Activated naive CD8-positive, alpha-beta T cell treated with anti-CD3 and anti-CD28 coated beads, Interleukin-2, amount 50 U/mL, for 24 hours (primary cell): ENCODE measurements at places on chromosomes 5 and 9.

DNA sequence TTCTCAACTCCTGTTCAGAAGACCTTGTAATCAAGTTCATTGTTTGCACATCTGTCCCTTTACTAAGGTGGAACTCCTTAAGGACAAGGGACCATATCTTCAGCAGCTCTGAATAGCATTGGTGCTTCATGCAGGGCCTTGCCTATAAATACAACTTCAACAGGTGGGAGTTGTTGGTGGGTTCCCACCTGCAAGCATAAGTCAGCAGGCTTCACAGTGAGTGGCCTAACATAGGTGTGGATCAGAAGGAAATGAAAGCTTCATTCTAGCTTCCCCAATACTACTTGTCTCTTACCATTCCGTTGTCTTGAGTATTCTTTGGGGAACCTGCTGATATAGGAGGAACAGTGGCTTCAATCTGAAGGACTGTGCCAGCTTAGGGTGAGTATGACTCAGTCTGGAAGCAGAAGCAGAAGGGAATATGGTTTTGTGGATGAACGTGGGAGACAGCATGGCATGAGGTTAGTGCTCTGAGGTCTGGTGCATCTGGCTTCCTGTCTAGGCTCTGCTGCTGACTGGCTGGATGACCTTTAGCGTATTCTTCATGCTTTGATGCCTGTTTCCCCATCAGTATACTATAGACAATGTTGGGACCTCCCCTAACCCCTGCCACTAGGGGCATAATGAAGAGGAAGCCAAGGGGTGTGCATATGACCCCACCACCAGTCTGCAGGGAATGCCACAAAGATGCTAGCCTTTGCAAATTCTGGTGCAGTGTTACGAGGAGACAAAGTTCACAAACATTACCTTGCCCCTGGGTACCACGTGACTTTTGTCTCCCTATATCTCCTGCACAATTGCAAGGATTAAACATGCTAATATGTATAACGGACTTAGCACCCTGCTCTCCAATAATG lies 192.3 kb downstream of the PALM2AKAP2 start:
- no peak for DNase-seq

DNA sequence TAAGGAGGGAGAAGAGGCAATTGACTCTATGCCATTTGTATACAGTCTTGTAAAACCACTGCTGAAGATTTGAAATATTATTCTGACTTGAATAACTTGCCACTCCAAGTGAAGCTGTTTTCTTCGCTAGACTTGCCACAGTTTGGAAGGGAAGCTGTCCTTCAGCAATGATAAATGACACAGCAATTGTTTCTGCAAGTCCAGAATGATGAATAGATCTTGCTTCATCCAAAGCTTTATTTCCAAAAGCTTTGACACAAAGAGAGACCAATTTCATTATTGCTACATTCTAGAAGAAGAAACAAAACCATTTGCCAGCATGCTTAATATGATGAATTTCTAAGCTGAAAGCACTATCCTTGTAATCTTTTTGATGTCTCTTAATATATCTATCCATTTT lies 73.7 kb downstream of the ZNF366 start:
- no peak for DNase-seq

- DNase-seq: no peak
Observed at GRCh38 chr5:22242532-22242931, 610.6 kb downstream of the CDH12 start.

DNA sequence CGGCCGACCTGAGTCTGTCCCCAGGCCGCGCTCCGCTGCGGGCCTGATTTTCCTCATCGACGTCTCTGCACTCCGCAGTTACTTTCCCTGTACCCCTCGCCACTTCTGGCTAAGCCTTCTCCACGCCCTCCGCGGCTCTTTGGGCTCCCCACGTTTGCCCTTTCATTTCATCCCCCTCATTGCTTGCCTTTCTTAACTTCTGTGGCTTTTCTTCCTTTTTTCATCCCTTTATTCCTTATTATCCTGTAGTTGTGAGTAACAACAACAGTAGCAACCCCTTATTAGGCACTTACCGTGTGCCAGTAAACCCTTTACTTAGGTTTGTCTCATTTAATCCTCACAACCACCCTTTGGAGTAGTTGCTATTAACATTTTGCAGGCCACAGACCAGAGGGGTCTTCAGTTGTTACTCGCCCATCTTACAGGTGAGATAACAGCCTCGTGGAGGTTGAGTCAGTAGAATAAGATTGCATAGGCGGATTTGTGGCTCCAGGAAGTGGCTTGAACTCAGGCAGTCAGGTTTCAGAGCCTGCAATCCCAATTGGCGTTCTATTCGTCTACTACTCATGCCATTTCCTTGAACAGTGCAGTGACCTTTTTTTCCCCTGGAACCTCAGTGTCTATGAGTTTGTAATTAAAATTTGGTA lies 724 bp downstream of the TCERG1 start:
- peak; percentile 51 for DNase-seq
